ENCODE measurements at places on chromosomes 16 and 17.

- DNase-seq: no peak
Observed at GRCh38 chr16:27049117-27049516, 17.6 kb upstream of the C16orf82 start.

- DNase-seq: no peak
Observed at GRCh38 chr16:49778202-49778930, 77.5 kb downstream of the ZNF423 start.

GRCh38 chr16:30095166-30096078, 591 bp downstream of the YPEL3 start:
- DNase-seq: no peak

DNA sequence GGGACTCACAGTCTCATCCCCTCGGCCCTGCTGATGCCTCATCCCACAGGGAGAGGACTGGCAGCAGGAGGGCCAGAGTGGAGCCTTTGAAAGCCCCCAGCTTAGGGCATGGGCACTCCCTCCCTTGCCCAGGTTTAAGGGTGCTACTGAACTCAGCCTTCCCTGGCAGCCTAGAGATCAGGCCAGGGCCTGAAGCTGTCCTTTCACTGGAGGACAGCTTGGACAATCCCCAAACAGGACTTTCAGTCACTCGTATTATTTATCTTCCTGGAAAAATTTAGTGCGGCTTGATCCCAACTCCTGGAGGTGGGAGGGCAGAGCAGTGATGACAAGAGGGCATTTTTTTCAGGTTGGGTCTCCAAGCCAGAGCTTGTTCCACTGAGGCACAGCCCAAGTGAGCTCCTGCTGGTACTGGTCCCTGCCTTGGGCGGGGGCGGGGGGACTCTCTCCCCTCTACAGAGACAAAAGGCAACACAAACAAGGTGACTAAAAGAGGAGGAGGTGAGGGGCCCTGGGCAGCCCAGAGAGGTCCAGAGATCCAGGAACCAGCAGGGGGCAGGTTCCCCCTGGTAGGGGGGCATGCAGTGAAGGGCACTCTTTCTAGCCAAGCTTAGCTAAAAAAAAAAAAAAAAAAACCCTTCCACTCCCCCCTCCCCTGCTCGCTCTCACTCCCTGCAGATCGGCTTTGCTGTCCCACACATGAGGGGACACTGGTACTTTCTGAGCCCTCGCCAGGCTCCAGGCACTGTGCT, 1.7 kb downstream of the ZNF385C start:
- DNase-seq: no peak

GRCh38 chr17:75227729-75228128, 22.2 kb downstream of the NUP85 start:
- no peak for DNase-seq

DNA sequence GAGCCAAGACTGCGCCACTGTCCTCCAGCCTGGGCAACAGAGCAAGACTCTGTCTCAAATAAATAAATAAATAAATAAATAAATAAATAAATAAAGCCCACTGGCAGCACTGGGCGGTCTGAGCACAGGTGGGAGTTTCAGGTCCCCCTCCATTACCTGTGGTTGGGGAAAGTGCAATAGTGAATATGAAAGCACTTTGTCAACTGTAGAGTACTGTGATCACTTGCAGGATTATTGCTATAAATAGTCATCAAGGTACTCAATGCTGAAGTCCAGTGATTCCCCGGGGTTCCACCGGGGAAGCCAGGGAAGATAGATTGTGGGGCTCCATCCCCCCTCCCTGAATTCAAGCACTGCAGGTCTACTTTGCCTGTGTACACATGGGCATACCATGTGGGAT, 42.7 kb upstream of the CPNE2 start:
- peak; percentile 42 for DNase-seq

DNA sequence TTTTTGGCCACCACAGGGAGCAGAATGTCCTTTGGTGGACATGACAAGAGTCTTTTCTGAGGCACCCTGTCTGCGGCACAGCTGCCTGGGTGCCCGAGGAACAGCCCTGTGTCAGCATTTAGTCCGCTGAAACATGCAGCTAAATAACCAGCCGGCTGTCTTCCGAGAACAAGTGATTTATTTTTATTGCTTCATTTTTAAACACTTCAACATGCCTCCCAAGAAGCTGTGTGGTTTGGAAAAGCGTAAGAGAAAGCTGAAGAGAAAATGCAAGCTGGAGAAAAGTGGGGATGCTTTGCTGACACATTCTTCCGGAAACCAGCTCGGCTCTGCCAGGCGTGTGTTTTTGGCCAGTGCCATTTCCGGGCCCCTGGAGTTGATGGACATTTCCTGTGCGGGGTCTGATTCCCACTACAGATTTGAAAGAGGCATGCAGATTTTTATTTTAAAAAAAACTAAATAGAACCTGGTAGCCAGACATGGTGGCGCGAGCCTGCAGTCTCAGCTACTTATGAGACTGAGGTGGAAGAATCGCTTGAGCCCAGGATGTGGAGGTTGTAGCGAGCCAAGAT, 94.7 kb downstream of the SEC14L1 start:
- peak; percentile 60 for DNase-seq

DNA sequence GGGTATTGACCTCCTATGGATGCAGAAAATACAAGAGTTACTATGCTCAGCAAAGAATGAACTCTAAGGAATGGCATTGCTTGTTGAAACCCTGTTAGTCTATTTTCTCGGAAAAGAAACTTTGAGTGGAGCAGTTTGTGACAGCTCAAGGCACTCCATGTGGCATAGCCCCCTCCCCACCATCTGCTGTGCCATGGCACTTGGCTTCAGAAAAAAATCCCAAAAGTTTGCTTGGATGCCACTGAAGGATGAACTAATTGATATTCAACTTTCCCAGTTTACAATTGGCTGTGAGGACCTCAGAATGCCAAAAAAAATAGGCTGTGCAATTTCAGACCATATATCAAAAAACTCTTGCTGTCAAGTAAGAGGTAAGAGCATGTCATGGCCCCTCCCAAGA, 1.8 kb downstream of the KRT31 start:
- DNase-seq: no peak

DNA sequence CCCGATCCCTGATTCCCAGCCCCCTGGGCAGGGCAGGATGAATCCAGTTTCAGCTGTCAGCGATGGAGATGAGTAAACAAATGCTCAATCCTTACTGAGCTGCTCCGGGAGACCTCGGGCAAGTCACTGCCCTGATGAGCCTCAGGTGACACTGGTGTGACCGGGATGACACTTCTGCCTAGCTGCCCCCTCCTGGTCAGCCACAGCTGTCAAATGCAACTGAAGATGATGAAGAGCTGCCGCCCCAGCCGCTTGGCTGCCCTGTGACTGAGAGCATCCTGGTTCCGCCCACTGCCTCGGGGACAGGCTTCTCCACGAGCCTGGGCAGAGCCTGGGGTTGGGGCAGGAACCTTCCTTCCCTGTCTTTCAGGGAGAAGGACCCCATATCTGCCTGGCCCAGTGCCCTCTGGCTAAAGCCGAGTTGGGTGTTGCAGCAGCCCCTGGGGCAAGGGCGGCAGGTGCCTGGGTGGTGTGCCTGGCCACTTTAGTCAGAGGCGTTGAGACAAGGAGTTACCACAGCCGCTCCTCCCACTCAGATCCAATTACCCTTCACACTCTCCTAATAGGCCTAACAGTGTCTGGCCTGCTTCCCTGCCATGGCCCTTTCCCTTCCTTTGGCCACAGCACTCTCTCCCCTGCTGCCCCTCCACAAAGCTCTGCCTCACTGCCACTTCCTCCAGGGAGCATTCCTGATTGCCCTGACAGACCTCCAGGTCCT, 5.5 kb downstream of the CCL17 start:
- no peak for DNase-seq

DNA sequence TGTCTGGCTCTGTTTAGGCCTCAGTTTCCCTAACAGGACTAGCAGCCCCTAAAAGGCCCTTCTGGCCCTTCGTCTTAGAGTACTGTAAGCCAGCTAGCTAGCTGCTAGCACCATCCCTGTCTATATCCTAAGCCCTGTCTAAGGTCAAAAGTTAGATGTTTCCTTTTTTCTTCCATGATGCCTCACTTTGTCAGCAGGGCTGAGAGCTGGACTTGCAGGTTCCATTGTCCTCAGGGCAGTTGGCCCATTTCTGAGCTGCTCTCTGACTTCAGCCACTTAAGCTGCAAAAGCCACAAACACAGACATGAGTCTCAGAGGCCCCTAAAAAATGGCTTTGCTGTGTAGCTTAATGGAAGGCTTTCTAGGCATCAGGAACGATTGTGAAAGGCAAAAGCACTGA, 187.7 kb downstream of the CBLN1 start:
- no peak for DNase-seq

GRCh38 chr17:50110591-50111349, 15.6 kb downstream of the PDK2 start:
- no peak for DNase-seq

GRCh38 chr16:87850009-87851006, 19.0 kb downstream of the SLC7A5 start:
- DNase-seq: peak; percentile 71

DNA sequence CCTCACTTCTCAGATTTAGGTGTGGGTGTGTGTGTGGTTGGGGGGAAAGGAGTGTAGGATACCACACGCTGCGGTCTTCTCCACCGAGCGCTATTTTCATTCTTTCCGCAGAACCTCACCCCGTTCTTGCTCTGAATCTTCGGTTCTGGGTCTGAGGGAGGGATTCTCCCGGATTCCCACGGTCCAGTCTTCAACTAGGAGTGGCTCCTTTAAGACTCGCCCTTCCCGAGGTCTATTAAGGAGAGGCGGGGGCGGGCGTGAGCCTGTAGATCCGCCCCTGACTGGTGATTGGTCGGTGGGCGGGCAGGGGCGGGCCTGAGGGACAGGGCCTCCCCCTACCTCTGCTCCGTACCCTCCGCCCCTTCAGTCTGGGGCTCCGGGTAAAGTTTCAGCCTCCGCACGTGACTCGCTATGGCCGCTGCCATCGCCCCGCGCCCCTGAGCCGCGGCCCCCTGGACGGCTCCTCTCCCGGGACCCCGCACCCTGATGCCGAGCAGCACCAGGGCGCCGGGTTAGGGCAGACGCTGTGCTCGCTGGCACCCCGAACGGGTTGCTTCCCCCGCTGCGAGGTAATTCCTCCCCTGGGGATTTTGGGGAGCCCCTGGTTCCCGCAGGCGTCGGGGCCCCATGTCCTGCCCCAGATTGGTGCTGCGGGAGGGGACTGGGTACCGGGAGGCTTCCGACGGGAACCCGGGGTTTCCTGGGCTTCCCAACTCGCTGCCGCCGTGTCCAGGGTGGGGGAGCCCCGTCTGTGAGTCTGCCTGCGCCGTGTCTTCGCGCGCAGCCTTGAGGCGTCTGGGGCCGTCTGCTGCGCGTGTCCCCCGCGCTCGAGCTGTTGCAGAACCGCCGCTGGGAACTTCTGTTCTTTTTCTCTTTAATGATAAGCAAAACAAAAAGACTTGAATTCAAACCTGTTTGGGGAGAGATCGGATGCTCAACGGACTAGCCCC, 9.2 kb downstream of the RARA start:
- peak; percentile 94 for DNase-seq

DNA sequence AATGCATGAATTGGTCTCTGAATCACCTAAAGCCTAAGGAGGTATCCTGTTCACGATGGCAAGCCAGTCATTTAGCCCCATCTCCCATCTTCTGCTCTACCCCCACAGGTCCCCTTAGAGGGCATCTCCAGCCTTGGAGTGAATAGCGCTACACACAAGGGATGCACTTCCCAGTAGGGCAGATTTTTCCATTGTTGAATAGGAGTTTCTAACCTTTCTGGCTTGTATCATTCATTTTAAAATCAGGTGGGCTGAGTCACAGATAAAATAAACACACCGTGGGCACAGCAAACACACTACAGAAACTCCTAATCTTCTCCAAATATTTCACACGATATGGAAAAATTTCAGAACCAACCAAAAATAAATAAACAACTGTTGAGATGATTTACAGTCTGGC, 201.2 kb upstream of the NOG start:
- DNase-seq: no peak

DNA sequence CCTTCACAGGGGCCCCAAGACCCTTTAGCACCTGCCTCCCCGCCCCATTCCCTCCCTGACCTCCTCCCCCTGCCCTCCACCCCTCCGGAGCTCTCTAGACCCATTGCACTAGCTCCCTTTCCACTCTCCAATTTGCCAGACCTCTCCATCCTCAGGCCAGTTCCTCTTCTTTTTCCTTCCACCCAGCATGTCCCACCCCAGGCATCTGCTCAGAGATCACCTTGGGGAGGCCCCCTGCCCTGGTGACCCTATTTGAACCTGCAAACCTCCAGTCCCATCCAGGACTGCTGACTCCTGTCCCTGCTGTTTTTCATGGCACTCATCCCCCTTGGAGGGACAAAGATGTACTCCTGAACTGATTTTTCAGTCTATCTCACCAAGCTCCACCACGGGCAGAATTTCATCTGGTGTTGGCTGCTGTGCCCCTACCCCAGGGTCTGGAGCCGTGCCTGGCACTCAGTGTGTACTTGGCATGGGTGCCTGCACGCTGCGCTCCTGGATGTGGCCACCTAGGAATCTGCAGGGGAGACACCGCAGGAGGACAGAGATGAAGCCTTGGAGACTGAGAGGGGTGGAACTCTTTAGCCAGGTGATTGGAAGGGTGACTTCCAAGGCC, 85.6 kb upstream of the CACNG5 start:
- no peak for DNase-seq

- DNase-seq: no peak
Observed at GRCh38 chr16:8299635-8300034, 290.7 kb downstream of the TMEM114 start.

DNA sequence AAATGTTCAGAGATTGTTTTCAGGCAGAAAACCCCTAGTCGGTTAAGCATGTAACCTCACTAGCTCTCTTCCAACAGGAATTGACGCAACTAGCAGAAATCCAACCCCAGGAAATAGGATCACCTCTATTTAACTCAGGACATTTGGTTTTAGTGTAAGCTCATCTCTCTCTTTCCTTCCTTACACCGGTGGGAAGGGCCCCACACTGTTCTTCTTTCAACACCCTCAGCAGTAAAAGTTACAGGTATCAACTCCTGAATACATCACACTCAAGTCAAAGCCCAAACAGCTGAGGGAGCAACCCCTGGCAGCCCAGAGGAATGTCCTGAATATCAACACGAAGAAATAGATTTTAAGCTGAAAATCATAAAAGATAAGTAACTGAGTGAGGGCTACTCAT, 191.2 kb upstream of the KIF2B start:
- no peak for DNase-seq

DNA sequence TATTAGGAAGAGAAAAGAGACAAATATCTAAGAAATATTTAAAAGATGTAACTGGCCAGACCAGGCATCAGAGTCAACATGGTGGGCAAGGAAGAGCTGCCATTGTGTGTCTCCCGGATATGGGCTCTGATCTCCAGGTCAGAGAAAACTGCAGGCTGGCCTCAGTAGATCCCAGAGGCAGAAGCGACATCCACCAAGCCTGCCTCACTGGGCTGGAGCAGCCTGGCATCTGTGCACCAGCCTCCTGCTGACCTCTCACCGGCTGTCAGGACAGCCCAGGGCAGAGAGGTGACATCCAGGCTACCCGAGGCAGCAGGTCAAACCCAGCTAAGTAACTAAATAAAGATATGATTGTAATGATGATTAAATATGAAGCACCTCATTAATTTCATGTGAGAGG, 162.8 kb upstream of the TNRC6C start:
- no peak for DNase-seq

DNA sequence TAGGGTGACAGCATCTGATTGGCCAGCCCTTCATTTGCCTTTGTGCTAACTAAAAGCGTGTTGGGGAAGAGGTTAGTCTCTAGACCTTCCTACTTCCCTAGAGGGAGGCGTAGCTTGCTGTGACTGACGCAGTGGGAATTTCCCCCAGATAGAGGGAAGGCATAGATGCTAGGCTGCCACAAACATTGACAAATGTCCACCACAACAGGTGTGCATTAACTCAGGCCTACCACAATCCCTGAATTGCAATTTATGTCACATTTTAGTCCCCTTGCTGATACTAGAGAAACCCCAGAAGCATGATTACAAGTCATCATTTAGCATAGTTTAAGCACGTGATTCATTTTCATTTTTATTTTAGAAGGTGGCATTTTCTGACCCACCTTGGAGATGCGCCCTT, 76.3 kb upstream of the WSB1 start:
- no peak for DNase-seq

Data from activated CD4-positive, alpha-beta T cell treated with anti-CD3 and anti-CD28 coated beads, Interleukin-2, amount 50 U/mL, for 16 hours (primary cell).